ENCODE measurements at places on chromosomes 16 and 17.

GRCh38 chr17:29713626-29714025 is 90.9 kb upstream of the CORO6 start:
- DNase-seq = no peak
- H3K27me3 ChIP-seq = no peaks in the 10 kb centered on the region
- no peak overlapping the region for H3K4me3 ChIP-seq
- no peaks in the 10 kb centered on the region for H3K4me1 ChIP-seq

- no peaks in the 10 kb centered on the region for H3K27me3 ChIP-seq
- H3K27ac ChIP-seq = no peak overlapping the region
- no peak overlapping the region for H3K4me3 ChIP-seq
- H3K36me3 ChIP-seq = no peaks in the 10 kb centered on the region
- DNase-seq = no peak
Measured at GRCh38 chr17:30376621-30377452, 1.9 kb upstream of the CPD start.

DNA sequence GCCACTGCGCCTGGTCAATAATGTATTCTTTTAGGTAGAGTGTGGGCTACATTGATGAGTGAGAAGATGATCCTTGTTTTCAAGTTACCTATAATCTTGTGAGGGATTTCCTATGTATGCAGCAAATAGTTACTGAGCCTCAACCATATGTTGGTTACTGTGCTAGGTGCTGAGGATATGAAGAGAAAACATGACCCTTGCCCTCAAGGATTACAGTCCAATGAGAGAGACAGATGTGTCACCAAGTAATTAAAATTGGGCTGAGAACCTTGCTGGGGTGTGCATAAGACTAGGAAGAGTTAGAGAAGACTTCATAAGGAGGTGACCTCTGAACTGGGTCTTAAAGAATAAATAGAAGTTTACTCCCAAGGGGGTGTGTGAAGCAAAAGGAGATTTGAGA is 7.4 kb downstream of the POLR2A start:
- peaks cover 9% of the 10 kb centered on the region for H3K36me3 ChIP-seq
- no peak overlapping the region for H3K4me3 ChIP-seq
- DNase-seq = no peak
- peaks cover 20% of the 10 kb centered on the region for H3K4me1 ChIP-seq

- H3K27me3 ChIP-seq = no peaks in the 10 kb centered on the region
- no peak overlapping the region for H3K27ac ChIP-seq
- no peaks in the 10 kb centered on the region for H3K4me1 ChIP-seq
- H3K36me3 ChIP-seq = no peaks in the 10 kb centered on the region
- no peak for DNase-seq
Measured at GRCh38 chr17:63290784-63291183, 155.3 kb downstream of the CYB561 start.

DNA sequence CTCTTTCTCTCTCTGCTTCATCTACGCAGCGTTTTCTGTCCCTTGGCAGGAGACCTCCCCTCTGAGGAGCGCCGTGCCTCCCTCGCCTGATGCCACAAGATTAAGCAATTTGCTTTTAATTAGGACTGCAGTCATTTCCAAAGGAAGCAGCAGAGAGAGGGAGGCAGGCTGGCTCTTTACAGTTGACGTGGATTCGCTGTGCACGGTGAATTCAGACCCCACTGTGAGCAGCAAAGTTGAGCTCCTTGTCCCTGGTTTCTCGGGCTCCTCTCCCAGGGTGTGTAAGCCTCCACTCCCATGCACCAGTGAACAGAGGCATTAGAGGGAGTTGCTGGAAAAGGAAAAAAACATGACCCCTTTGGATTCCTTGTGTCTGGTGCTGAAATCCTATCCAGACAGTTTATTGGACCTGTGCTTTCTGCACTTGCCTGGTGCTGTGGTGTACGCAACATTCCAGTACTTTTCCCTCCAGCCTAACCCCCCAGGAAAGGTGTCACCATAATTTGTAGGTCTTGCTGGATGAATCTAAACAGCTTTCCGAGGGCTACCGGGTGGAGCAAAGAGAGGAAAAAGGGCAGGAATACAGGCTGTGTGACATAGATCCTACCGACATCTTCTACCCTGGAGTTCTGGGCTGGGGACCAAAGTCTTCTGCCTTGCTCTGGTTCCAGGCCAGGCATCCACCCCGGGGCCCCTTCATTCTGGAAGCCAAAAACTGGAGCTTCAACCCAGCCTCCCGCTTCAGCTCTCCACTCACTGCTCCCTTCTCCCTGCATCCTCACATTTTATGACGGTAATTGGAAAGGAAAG is 171.0 kb downstream of the MAF start:
- DNase-seq = no peak
- no peak overlapping the region for H3K4me3 ChIP-seq
- H3K27ac ChIP-seq = no peak overlapping the region

DNA sequence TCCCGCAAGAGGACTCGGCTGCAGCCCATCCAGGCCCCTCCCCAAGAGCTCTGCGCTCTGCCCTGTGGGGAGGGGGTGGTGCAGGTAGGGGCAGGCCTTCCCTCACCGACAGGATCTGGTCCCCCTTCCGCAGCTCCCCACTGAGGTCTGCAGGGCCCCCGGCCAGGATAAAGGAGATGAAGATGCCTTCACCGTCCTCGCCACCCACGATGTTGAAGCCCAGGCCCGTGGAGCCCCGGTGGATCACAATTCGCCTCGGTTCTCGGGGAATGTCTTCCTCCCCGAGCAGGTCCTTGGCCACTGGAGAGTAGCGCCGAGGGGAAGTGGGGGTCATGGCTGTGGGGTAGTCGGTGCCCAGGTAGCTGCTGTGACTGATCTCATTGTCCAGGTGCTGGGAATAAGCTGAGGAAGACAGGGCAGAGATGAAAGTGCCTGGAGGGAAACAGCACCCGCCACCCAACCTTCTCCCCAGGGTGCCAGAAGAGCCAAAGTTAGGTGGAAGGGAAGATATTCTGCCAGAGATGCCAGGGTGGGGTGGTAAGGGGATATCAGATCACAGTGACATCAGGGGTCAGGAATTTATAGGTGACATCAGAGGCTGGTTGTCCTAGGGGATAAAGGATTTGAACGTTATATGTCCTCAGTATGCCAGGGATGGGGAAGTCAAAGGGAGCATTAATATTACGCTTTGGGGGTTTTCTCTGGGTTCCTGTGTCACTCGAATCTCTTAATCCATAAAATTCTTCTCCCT is 17.7 kb upstream of the ASGR1 start:
- no peak for DNase-seq
- no peaks in the 10 kb centered on the region for H3K27me3 ChIP-seq
- H3K36me3 ChIP-seq = no peaks in the 10 kb centered on the region
- H3K4me1 ChIP-seq = no peaks in the 10 kb centered on the region
- no peak overlapping the region for H3K27ac ChIP-seq
- H3K4me3 ChIP-seq = no peak overlapping the region

DNA sequence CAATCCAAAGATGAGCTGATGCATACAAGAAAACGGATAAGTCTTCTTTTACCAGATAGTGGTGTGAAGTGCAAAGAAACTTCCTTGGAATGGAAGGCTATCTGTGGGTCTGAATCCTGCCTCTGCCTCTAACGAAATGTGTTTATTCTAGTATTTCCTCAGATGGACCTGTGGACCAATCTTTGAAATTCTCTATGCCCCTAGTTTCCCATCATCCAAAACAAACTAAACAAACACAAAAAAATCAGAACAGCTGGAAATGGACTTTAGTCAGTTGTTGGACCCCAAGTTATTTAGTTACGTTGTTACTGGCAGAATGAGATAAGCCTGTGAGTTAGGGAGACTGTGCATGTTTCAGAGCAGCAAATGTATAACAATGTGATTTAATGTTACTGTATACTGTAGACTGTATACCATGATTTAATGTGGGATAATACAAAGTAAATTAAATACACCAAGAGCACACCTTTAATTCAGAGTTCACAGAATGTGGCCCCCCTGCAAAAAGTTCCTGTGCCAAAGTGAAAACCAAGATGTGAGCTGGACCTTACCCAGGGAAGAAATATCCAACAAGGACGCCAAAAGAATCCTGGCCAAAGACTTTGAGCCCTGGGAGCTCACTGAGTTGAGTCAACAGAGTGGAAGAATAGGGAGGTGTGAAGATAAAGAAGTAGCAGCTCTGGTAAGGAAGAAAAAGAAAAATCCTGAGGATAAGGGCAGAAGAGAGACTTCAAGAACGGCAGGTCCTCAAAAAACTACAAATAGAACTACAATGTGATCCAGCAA is 255.2 kb downstream of the CNTNAP4 start:
- H3K36me3 ChIP-seq = no peaks in the 10 kb centered on the region
- H3K27ac ChIP-seq = peak overlapping the region; percentile 81
- H3K4me1 ChIP-seq = peaks cover 10% of the 10 kb centered on the region
- no peaks in the 10 kb centered on the region for H3K27me3 ChIP-seq
- H3K4me3 ChIP-seq = peak overlapping the region; percentile 75

- no peak overlapping the region for H3K4me3 ChIP-seq
- DNase-seq = no peak
- H3K27me3 ChIP-seq = no peaks in the 10 kb centered on the region
- H3K4me1 ChIP-seq = no peaks in the 10 kb centered on the region
- no peak overlapping the region for H3K27ac ChIP-seq
- H3K36me3 ChIP-seq = no peaks in the 10 kb centered on the region
Measured at GRCh38 chr17:48499248-48499647, 31.6 kb downstream of the HOXB1 start.

- no peaks in the 10 kb centered on the region for H3K4me1 ChIP-seq
- H3K4me3 ChIP-seq = no peak overlapping the region
- H3K36me3 ChIP-seq = no peaks in the 10 kb centered on the region
- H3K27ac ChIP-seq = no peak overlapping the region
- no peaks in the 10 kb centered on the region for H3K27me3 ChIP-seq
- no peak for DNase-seq
Measured at GRCh38 chr17:19013806-19014627, 9.5 kb upstream of the FAM83G start.

GRCh38 chr17:38428643-38429371 is 543 bp downstream of the ARHGAP23 start:
- peak overlapping the region; percentile 76 for H3K27ac ChIP-seq
- H3K27me3 ChIP-seq = no peaks in the 10 kb centered on the region
- no peak for DNase-seq
- peak overlapping the region; percentile 54 for H3K4me3 ChIP-seq
- peaks cover 11% of the 10 kb centered on the region for H3K4me1 ChIP-seq
- no peaks in the 10 kb centered on the region for H3K36me3 ChIP-seq

DNA sequence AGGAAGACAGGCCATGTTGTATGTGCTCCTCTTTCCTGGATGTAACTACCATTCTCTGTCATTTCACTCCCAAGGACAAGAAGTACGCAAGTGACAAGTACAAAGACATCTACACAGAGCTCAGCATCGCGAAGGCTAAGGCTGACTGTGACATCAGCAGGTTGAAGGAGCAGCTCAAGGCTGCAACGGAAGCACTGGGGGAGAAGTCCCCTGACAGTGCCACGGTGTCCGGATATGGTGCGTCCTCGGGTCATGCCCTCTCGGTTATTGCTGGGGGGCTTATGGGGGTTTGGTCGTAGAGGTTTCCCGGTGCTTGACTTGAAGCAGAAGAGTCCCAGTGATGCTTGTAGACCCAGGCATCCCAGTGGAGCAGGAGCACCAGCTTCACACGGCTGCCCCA is 29.0 kb downstream of the PLD6 start:
- DNase-seq = no peak
- no peaks in the 10 kb centered on the region for H3K27me3 ChIP-seq
- H3K4me1 ChIP-seq = no peaks in the 10 kb centered on the region
- H3K27ac ChIP-seq = no peak overlapping the region

DNA sequence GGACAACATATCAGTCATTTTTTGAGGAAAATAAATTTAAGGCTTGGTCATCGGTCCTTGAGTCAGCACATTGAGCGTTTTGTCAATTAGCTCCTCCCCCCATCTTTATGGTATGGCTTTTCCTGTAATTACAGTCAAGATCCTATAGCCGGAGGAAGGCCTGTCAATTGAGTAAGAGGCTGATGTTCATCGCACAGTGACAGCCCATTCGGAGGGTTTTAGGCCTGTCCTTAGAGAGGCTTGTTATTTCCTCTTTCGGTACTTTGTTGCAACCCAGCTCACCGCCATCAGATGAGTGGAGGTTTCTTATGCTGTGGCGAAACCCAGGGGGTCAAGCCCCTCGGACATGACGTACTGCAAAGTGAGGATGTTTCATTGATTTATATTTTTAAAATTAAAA is 395.2 kb downstream of the WWOX start:
- peaks cover 9% of the 10 kb centered on the region for H3K4me1 ChIP-seq
- no peak overlapping the region for H3K4me3 ChIP-seq
- H3K27me3 ChIP-seq = no peaks in the 10 kb centered on the region
- no peaks in the 10 kb centered on the region for H3K36me3 ChIP-seq
- no peak overlapping the region for H3K27ac ChIP-seq

DNA sequence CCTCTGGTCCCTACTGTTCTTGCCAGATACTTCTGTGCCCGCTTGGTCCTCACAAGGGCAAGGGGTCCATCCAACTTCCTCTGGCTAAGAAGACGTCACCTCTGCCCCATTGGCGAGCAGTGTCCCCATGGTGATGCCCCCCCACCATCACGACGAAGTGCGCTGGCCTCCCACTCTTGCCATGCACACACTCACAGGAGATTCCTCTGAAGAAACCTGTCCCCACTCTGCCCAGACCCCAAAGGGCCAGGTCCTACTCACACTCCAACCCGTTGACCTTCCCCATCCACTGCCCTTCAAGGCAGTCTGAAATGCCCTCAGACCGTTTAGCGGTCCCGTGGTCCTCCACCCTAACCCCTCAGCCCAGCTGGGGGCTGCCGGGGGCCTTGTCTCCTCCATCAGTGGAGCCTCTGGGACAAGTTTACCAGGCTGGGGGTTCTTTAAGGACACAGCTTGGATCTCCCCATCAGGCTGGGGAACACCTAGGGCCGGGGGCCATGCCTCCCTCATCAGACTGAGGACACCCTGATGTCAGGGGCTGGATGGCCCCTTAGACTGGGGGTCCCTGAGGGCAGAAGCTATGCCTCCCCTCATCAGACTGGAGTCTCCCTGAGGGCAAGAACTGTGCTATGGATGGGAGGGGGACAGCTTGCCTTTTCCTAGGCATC is 6.5 kb downstream of the NXPH3 start:
- H3K4me3 ChIP-seq = no peak overlapping the region
- no peaks in the 10 kb centered on the region for H3K27me3 ChIP-seq
- no peaks in the 10 kb centered on the region for H3K36me3 ChIP-seq
- DNase-seq = no peak
- H3K4me1 ChIP-seq = no peaks in the 10 kb centered on the region
- H3K27ac ChIP-seq = no peak overlapping the region

DNA sequence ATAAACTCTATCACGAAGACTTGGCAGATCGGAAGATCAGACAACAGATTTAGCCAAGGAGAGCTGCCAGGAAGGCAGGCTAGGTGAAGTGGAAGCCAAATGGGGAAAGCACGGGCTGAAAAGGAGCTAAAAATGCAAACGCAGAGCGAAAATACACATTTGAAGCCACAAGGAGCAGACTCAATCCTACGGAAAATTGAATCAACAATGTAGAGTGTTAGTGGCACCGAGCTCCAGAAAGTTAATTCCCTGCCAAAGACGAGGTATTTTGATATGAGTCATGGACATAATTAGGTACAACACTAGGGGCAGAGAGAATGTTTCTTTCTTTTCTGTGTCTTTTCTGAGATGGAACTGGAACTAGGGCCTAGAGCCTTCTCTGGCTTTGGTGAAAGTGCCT is 20.7 kb downstream of the GSG1L start:
- H3K4me3 ChIP-seq = no peak overlapping the region
- no peaks in the 10 kb centered on the region for H3K36me3 ChIP-seq
- no peaks in the 10 kb centered on the region for H3K27me3 ChIP-seq
- no peaks in the 10 kb centered on the region for H3K4me1 ChIP-seq
- H3K27ac ChIP-seq = no peak overlapping the region
